ENCODE measurements at places on chromosomes 1 and 21.
A peak's percentile ranks its signal among the peaks of the same experiment; 100 is the strongest.

DNA sequence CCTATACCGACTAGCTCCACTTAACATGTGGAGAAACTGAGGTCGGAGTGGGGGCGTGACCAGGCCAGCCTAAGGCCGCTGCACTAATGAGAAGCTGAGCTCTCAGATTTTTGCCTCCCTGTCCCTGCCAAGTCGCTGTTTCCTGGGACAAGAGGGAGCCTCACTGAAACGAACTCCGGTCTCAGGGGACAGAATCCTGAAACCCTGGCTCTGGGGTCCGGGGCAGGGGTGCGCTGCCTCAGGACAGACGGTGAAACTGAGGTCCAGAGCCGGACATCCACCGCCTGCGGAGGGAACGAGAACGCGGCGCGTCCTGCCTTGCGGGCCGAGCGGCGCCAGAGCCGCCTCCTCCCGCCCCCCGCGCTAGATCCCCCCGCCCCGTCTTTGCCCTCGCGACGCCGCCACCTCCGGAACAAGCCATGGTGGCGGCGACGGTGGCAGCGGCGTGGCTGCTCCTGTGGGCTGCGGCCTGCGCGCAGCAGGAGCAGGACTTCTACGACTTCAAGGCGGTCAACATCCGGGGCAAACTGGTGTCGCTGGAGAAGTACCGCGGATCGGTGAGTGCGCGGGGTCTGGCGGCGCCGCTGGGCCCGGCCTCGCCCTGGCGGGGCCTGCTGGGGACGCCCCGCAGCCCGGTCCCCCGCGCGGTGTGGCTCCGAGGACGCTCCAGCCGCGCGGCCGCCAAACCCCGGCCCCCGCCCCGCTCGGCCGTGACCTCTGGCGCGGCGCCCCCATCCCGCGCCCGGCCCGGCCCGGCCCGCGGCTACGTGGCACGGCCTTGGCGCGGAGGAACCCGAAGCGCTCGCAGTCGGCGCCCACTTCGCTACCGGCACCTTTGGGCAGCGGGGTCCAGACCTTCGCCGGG, at the start of gene GPX7:
GPX7 (plus strand) TSS at position 381 of the 865 bp plus-strand sequence; CDS start at position 420, 39 bp downstream.
- DNase-seq: peak; percentile 28

DNA sequence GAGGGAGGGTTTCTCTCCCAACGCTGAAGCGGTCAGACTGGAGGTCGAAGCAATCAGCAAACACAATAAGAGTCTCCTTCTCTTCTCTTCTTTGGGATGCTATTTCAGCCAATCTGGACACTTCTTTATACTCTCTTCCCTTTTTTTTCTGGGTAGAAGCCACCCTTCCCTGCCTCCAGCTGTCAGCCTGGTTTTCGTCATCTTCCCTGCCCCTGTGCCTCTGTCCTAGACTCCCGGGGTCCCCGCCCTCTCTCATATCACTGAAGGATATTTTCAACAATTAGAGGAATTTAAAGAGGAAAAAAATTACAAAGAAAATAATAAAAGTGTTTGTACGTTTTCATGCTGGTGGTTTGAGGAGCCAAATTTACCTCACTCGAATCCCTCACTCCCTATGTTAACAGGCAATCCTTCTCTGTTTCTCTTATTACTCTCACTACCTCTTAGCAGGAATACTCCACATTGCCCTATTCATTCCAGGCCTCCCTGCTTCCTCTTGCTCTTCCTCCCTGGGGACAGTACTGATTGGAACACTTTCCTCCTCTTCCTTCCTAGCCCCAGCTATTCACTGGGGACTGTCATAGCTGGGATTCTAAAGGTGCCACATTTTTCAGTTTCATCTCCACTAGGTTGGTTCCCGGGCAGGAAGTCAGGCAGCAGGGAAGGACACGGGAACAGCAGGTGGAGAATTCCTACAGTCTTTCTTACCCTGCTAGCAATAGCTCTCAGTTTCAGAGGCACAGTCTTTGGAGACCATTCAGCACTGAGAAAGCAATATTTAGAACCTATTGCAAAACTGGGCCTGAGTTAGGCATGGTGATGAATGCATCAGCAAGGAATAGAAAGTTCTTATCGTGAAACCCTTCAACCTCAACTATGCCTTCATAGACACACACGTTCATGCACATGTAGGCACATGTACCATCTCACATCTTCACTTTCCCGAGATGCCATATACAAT, 288.0 kb downstream of the PBX1 start:
- DNase-seq: no peak

GRCh38 chr1:25575191-25575590, 31.8 kb downstream of the LDLRAP1 start:
- no peak for DNase-seq

DNA sequence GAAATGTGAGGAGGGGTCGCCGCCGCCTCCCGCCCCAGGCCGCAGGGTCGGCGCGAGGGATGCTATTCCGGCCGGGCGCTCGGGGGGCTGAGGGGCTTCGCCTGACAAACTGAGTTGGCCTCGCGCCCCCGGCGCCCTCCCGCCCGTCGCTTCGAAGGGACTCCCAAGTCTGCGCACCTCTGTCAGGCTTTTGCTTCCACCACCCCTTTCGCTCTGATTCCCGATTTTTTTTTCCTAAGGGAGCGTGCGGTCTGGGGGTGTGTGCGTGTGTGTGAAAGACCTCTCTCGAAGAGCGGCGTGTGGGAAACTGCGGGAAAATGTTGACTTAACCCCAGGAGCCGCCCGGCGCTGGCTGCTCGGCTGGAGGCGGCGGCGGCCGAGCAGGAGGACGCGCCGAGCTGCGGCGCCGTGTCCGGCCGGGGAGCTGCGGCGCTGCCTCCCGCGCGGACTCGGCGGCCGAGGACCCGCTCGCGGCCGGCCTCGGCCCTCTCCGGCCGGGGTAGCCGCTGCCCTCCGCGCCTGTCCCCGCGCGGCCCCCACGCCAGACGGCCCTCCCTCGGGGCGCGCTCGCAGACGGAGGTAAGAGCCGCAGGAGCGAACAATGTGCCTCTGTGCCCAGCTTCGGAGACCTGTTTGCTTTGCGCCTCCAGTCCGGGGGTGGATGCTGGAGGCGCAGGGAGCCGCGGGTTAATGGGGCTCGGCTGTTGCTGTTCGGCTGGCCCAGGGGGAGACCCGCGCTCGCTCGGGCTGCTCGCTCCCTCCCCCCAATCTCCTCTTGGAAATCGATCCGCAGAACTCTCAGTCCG, 1.1 kb downstream of the ADGRL2 start:
- DNase-seq: no peak

DNA sequence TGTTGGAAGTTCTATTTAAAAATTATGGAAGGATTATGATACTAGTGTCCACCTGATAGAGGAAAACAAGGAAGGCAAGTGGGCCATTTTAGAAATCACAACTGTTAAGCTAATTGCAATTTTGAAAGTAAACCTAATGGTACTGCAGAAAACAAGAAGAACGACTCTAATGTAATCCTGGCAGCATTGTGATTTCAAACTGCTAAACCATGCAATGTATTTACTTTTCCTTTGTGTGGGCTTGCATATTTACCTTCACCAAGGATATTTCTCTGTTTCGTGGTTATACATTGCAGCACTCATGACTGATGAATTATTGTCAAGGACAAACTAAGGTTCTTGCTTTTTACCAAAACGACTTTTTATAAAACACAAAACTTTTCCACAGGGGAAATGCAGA, 88.1 kb downstream of the TM2D1 start:
- DNase-seq: no peak

- DNase-seq: no peak
Measured at GRCh38 chr1:172630056-172630818, 28.7 kb upstream of the FASLG start.

GRCh38 chr1:67170751-67171573, 4.7 kb downstream of the IL23R start:
- no peak for DNase-seq

DNA sequence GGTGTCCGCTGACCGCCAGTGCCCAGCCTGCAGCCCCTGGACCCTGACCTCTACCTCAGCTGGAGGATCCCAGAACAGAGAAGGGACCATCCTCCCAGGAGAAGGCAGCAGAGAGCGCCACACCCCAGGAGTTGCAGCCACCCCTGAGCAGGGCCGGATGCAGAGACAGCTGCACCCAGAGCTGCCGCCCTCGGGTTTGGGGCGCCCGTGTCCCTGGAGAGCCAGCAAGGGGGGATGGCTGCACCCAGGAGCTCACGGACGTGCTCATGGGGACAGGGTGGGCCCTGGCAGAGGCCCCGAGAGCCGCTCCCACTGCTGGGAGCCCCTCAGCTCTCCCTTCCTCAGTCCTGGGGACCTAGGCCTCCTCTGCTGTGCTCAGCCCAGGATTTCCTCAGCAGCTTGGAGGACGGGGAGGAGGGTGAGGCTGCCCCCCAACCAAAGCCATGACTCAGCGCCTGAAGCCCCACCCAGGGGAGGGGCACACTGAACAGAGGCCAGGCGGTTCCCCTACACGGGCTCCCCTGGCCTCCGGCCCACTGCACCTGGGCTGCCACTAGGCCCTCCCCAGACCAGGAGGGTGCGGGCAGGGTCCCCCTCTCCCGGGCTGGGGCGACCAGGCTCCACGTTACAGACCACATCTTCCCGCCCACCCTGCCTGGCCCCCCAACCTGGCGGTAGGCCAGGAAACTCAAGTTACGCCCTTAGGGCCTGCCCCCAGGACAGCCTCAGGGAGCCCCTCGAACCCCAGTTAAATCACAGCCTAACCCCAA, 2.2 kb downstream of the ACAP3 start:
- peak; percentile 56 for DNase-seq

DNA sequence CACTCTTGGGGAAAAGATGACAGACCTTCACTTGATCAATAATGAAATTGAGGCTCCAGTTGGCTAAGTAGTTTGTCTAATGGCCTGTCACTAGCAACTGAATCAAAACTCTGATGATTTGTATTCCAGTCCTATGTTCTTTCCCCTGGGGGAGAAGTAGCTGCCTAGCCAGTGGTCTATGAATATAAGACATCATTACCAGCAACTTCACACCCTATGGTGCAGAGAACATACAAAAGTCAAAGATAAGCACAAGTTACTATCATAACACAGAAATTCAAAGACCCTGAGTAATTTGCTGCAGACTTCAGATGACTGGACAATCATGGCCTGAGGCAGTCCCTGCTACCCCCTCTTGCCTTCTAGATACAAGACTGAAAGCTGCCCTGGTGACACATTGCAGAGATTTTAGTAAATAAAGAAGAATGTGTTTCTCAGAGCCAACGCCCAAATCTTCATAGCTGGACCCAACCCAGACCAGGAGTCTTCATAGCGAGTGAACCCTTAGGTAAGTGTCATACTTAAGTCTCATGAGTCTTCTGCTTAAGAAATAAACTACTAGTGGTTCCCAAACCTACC, 993 bp downstream of the PDZK1 start:
- DNase-seq: no peak

DNA sequence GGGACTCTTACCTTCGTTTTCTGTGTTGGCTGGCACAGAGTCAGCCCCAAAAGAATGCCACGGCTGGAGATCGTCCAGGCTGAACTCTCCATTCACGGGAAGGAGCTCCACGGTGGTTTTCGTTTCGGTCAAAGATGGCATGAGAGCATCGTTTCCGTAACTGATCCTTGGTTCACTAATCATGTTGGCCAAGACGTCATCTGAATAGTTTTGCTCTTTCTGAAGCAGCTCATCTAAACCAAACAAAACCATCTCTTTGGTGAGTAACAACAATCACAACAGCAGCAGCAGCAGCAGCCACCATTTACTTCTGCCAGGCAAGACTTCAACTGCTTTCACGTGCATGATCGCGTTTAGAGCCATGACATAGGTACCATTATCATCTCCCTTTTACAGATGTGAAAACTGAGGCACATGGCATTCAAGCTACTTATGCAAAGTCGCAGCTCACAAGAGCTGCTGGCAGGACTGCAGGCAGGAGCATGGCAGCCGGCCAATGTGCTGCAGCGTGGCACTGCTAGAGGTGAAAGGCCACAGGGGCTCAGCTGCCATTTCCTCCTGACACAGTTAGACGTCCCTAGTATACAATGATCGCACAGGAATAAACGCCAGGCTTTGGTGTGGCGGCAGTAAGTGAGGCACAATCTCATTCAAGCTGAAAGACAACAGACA, 177.1 kb downstream of the GABPA start:
- peak; percentile 76 for DNase-seq
